ENCODE measurements at places on chromosomes 6 and 20. TPM values are rescaled to one million over a fixed set of nuclear protein-coding genes. Genes with fewer than 3 reads are reported as not detected.

Gene CASS4
- total RNA-seq = not detected

Gene ID1
- 149 TPM for total RNA-seq

Gene GID8
- total RNA-seq = 28.0 TPM

Gene VGLL2
- total RNA-seq = not detected

Gene TREML2
- 0.08 TPM for total RNA-seq
